ENCODE measurements at places on chromosomes 7 and 10. TPM values are rescaled to one million over a fixed set of nuclear protein-coding genes. Genes with fewer than 3 reads are reported as not detected.

Gene AZGP1
- not detected for total RNA-seq

Gene HOXA4
- total RNA-seq = 0.55 TPM

Gene MLXIPL
- total RNA-seq = not detected

Gene ANKRD2
- not detected for total RNA-seq

Gene TCF7L2
- total RNA-seq = 10.3 TPM

Gene CPEB3
- total RNA-seq = 4.8 TPM

Gene TMEM229A
- not detected for total RNA-seq

Gene ACHE
- 0.73 TPM for total RNA-seq

- no peaks in the 10 kb centered on the region for H3K27me3 ChIP-seq
- no peak overlapping the region for H3K27ac ChIP-seq
- no peaks in the 10 kb centered on the region for H3K36me3 ChIP-seq
- no peak overlapping the region for H3K4me3 ChIP-seq
Measured at GRCh38 chr7:117127585-117128168, 174.4 kb downstream of the ST7 start.

GRCh38 chr7:37901890-37902524 lies 14.6 kb downstream of the SFRP4 start:
- H3K4me1 ChIP-seq = no peaks in the 10 kb centered on the region
- no peak overlapping the region for H3K4me3 ChIP-seq
- no peak overlapping the region for H3K27ac ChIP-seq
- H3K36me3 ChIP-seq = no peaks in the 10 kb centered on the region
- no peak for DNase-seq

- H3K36me3 ChIP-seq = peaks cover 3% of the 10 kb centered on the region
- H3K4me3 ChIP-seq = peak overlapping the region; percentile 80
- H3K4me1 ChIP-seq = peaks cover 44% of the 10 kb centered on the region
- no peak for DNase-seq
Measured at GRCh38 chr7:106731187-106731586, 70.2 kb upstream of the CCDC71L start.

- H3K36me3 ChIP-seq = peaks cover 5% of the 10 kb centered on the region
- no peak overlapping the region for H3K4me3 ChIP-seq
- no peak for DNase-seq
- peak overlapping the region; percentile 74 for H3K27ac ChIP-seq
- peaks cover 5% of the 10 kb centered on the region for H3K4me1 ChIP-seq
Measured at GRCh38 chr7:32587411-32587948, 92.2 kb downstream of the AVL9 start.

GRCh38 chr7:79778786-79779770 lies 325.6 kb upstream of the MAGI2 start:
- no peaks in the 10 kb centered on the region for H3K27me3 ChIP-seq
- no peak for DNase-seq
- no peaks in the 10 kb centered on the region for H3K36me3 ChIP-seq
- H3K27ac ChIP-seq = no peak overlapping the region
- no peaks in the 10 kb centered on the region for H3K4me1 ChIP-seq
- H3K4me3 ChIP-seq = no peak overlapping the region

DNA sequence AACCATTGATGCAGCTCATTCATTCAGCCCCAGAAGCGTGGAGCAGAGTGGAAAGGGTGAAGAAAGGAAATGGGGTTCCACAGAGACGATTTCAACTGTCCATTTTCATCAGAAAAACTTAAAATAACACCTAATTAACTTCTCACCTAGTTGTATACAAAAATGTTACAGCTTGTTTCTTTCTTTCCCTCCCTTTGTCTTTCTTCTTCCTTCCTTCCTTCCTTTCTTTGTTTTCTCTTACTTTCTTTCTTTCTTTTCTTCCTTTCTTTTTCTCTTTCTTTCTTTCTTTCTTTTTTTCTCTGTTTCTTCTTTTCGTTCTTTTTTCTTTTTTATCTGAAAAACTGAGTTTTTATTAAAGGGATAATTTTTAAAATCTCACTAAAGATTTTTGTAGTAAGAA lies 105.9 kb upstream of the GNAI1 start:
- no peak overlapping the region for H3K27ac ChIP-seq
- no peak for DNase-seq
- H3K36me3 ChIP-seq = no peaks in the 10 kb centered on the region
- H3K4me3 ChIP-seq = no peak overlapping the region
- no peaks in the 10 kb centered on the region for H3K27me3 ChIP-seq

GRCh38 chr10:71860243-71861029 lies 9.4 kb upstream of the PSAP start:
- H3K27ac ChIP-seq = peak overlapping the region; percentile 81
- H3K36me3 ChIP-seq = no peaks in the 10 kb centered on the region
- peak; percentile 72 for DNase-seq
- H3K4me3 ChIP-seq = no peak overlapping the region
- no peaks in the 10 kb centered on the region for H3K4me1 ChIP-seq
- H3K27me3 ChIP-seq = no peaks in the 10 kb centered on the region

DNA sequence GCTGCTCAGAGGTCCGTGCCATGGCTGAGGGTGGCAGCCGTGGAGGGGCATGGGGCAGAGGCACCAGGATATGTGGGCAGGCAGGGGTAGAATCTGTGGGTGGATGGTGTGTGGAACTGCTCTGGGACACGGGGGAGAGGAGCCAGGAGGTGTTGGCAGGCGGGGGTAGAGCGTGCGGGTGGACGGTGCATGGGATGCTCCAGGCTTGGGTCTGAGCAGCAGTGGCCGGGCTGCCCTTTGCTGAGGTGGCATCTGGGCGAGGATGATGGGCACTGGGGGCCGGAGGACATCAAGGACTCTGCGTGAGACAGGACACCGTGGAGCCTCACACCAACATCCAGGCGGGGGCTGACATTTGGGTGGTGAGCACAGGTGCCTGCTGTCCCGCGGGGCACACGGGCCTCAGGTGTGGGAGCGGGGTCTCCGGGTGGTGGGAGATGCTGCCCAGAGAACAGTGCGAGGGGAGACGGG lies 46.2 kb downstream of the JAKMIP3 start:
- H3K4me1 ChIP-seq = no peaks in the 10 kb centered on the region
- H3K27me3 ChIP-seq = peaks cover 3% of the 10 kb centered on the region
- DNase-seq = no peak
- H3K36me3 ChIP-seq = no peaks in the 10 kb centered on the region
- H3K4me3 ChIP-seq = no peak overlapping the region
- no peak overlapping the region for H3K27ac ChIP-seq

DNA sequence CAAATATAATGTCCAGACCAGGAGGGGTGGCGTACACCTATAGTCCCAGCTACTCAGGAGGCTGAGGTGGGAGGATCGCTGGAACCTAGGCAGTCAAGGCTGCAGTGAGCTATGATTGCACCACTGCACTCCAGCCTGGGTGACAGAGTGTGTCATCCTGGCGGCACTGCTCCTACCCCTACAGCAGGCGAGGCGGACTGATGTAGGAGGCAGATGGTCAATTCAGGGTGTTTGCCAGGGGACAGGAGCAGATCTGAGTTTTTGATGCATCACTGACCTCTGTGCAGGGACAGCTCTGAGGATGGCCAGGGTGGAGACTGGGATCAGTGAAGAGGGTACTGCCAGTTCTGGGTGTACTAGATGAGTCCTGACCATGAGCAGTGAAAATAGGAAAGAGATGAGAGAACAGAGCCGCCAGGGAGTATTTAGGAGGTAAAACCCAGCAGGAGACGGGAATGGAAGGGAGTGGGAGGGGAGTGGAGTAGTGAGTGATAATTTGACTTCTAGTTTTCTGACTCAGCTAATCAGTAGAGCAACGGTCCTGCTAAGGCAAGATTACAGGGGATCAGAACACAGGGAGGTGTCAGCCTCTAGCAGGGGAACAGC lies 75.3 kb downstream of the HIP1 start:
- H3K4me1 ChIP-seq = no peaks in the 10 kb centered on the region
- H3K36me3 ChIP-seq = no peaks in the 10 kb centered on the region
- no peak for DNase-seq
- no peak overlapping the region for H3K4me3 ChIP-seq
